ENCODE measurements at places on chromosomes 7 and 10.

- DNase-seq = no peak
Observed at GRCh38 chr7:93414574-93414973, 159.9 kb downstream of the CALCR start.

DNA sequence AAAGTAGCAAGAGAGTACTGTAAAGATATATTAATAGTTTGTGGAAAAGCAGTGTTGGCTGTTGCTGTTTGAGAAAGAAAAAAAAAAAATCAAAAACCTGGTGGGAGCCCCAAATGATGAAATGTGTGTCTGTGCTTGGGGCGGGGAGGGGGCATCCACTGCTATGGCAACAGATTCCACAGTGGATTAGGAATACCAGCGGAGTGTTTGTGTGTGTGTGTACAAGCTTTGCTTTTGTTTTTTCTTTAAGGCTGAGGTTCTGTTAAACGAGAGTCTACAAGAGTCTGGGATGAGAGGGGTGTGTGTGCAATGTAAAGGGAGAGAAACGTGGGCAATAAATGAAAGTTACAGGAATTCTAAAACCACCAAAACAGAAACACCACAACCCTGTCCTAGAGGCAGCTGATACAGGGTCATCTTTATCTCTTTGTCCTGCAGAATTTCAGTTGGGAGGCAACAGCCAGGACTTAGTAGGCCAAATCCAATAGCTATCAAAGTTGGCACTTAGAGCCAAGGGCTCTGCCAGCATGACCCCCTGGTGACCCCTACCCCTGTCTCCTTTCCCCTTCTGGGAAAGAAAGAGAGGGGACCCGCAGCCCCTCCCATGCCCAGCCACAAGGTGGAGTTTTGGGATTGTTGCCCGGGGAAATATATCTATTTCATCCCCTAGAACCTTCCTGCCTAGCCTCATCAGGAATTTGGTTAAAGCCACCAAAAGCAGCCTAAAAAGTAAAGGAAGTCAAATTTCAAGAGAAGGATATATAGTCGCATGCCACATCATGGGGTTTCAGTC lies 85.4 kb downstream of the OSBPL3 start:
- DNase-seq = no peak

- no peak for DNase-seq
Observed at GRCh38 chr10:21572578-21572977, 38.5 kb downstream of the MLLT10 start.

GRCh38 chr10:126670895-126671261 lies 385 bp upstream of the C10orf90 start:
- no peak for DNase-seq

DNA sequence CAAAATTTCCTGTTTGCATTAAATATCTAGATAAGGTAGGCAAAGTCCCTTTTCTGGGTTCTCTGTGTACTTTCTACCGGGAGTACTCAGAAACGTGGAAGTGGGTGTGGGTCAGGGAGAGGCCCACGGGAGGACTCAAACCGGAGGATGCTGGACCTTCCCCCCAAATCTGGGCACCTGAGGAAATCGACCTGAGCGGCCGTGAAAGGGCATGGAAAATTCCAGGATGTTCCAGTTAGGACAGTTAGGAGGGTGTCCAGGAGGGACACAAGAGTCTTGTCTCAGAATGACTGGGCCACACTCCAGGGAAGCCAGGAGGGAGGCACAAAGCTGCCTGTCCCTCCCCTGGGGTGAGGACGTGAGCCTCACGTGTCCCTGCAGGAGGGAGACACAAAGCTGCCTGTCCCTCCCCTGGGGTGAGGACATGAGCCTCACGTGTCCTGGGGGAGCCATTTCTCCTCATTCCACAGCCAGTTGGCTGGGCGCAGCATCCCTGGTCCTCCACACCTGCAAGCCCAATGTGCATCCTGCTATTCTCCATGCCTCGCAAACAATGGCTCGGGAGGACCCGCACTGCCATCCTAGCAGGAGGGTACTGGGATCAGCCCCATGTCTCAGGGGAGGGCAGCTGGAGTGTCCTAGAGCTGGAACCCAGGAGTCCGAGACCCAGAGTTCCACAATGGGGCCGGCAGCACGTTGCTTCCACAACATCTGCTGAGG lies 190.5 kb upstream of the PPP2R2D start:
- no peak for DNase-seq

GRCh38 chr7:139783647-139784385 lies 6.0 kb upstream of the HIPK2 start:
- DNase-seq = no peak

- no peak for DNase-seq
Observed at GRCh38 chr7:75967055-75967454, 27.3 kb downstream of the TMEM120A start.

GRCh38 chr10:131065673-131066305 lies 245.7 kb downstream of the TCERG1L start:
- no peak for DNase-seq

DNA sequence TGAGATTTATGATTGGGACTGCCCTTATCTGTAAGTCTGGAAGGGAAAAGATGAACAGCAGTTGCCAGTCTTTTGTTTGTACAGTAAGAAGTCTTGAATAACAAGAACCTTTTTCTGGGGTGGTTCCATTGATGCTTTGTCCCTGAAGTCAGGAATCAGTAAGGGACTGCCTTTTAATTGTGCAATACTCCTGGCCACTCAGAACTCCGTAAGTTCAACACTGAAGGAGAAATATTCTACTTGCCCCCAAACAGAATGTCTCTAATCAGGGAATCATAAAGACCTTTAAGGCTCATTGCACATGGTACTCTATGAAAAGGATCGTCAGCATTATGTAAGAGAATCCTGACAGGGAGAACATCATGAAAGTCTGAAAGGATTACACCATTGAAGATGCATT lies 361.4 kb downstream of the EXOC4 start:
- DNase-seq = no peak

DNA sequence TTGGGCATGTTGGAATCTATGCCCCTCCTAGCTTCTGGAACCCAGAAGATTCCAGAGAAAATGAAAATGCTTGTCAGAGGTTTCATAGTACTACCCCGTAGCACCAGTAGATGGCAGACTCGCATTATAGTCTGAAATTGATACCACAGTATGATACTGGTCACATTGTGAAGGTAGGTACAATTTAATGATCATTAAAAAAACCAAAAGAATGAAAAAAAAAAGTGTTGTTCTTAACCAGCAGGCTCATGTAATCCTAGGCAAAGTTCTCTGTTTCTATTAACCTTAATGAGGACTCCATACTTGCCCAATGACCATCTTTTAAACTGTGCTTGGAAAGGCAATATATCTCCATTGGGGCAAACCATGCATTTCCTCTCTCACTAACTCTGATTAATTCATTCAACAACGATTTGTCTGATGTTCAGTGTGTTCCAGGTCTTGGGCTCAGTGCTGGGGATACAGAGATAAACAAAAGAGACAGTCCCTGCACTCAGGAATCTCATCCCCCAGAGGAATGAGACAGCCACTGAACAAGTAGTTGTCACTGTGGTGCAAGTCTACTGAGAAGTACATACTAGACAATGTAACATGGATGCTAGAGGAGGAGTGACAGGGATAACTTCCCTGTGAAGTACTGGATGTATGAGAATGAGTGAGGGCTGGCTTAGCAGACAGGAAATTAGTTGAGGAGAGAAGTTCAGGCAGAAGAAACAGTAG lies 223.5 kb upstream of the PHYHIPL start:
- DNase-seq = no peak

GRCh38 chr10:61761825-61762217 lies 99.1 kb downstream of the CABCOCO1 start:
- no peak for DNase-seq

DNA sequence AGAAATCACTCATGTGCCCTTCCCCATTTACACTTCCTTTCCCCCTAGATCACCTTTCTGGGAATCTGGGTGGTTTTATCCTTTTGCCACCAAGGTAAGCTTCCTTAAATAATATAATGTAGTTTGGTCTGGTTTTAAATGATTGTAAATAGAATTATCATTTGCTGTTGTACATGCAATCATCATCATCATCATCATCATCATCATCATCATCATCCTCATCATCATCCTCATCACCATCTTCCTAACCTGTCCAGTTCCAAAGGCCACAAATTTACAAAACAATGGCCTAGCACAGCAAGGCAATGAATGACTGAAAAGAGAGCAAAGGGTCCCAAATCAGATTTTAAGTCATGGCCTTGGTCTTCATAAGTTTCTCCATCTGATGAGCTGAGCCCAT lies 329.7 kb downstream of the PLXNA4 start:
- no peak for DNase-seq

GRCh38 chr7:67377939-67378862 lies 381.6 kb downstream of the TYW1 start:
- peak; percentile 5 for DNase-seq

DNA sequence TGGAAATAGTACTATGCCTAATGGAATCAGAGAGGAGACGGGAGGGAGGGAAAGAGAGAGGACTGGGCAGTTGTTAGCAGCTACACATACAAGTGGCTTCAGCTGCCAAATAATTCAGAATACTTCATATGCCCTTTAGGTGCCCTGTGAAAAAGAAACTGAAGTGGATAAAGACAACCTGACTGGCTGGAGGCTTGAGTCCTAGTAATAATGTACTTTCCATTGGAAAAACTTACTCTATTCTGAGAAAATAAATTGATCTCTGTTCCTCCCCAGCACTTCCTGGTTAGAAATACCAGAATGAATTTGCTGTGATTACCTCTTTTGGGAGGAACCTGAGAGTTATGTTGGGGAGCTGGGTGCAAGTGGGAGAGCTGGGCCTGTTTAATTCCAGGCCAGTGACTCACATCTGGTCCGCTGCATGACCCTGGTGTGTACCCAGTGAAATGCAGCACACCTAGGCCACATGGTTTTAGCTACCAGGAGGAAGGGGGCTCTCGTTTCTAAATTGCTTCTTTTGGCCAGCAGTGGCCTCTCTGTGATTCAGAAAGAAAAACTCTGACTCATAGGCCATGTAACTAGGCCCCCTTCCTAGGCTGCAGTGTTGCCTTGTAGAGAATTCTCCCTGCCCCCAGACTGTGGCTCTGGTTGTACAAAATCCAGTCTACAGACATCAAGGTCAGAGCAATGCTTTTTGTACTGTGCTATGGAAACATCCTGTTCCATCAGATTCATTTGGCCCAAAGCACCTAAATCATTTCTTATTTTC lies 6.5 kb downstream of the AGFG2 start:
- DNase-seq = no peak

- DNase-seq = no peak
Observed at GRCh38 chr7:10644849-10645248, 328.8 kb upstream of the PHF14 start.

GRCh38 chr10:88755753-88756152 lies 4.1 kb upstream of the LIPN start:
- no peak for DNase-seq

- DNase-seq = no peak
Observed at GRCh38 chr7:85770332-85770731, 583.5 kb upstream of the SEMA3D start.

DNA sequence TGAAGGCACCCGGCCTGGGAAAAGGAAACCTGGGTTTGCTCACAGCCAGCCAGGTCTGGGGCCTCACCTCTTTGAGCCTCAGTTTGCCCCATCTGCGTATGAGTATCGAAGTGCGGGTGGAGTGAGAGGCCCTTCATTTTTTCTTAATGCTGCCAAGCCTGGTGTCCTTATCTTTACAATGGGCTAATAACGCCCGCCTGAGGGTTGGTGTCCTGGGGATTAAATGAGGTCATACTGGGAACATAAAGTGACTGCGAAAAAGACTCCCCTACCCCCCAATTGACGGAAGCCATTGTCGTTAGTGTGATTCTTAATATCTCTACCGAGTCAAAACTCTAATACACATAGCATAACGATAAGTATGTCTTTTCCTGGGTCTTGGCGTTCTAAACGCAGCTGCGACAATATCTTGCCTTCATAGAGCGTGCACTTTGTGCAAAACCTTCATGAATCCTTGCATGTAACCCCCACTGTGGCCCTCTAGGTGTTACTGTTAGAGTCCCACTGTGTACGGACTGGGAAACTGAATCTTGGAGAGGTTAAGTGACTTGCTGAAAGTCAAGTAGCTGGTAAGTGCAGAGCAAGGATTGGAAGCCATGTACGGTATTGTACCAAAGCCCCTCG lies 11.4 kb upstream of the GRB10 start:
- no peak for DNase-seq

Data from stimulated activated CD4-positive, alpha-beta T cell treated with anti-CD3 and anti-CD28 coated beads, TNF-alpha, amount 100 ng/mL, for 4 hours (primary cell).